ENCODE measurements at places on chromosomes 4 and X. TPM values are rescaled to one million over a fixed set of nuclear protein-coding genes. Genes with fewer than 3 reads are reported as not detected.

Gene VCX2
- total RNA-seq = not detected

Gene HERC5
- total RNA-seq = 1.7 TPM

DNA sequence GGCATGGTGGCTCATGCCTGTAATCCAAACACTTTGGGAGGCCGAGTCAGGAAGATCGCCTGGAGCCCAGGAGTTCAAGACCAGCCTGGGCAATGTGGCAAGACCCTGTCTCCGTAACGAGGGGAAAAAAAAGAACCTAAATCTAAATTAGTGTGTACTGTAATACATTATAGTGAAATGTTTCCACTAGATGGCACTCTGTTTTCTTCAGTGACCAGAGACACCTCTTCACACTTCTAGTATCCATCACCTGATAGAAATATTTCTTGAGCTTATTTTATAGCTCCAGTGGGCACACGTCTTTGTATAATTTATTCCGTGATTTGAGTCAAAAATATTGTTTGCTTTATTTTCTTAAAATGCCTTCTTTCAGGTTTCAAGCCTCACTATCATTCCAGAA is 600.9 kb upstream of the DIPK2B start:
- peak; percentile 55 for DNase-seq

DNA sequence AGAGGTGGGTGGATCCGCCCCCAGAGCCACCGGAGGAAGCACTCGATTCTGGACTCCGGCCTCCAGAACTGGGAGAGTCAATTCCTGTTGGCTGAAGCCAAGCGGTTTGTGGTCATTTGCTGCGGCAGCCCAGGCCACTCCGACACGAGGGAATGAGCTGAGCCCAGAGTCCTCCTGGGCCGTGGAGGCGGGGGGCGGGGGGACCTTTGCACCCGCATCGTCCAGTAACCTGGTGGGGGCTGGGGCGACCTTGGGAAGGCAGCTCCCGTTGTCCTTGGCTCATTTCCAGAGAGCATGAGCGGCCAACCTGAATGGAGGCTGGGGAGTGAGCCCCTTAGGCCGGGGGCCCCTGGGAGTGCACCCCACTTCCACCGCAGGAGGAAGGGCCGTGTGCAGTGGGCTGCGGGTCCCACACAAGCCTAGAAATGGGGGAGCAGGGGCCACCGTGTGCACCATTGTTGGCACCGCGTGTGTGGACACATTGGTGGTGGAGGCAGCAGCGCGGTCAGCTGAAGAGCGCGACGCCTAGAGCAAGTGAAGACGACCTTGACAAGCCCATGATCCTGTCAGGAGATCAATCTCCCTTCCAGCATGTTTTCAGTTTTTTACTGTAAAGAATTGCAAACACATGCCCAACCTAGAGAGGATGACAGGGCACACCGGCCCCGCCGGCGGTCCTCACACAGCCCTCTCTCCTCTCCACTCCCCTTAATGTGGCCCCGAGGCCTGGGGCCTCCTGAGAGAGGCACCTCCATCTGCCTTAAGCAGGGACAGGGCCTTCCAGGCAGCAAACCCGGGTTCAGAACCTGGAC is 19.9 kb upstream of the DUSP9 start:
- no peak for DNase-seq

DNA sequence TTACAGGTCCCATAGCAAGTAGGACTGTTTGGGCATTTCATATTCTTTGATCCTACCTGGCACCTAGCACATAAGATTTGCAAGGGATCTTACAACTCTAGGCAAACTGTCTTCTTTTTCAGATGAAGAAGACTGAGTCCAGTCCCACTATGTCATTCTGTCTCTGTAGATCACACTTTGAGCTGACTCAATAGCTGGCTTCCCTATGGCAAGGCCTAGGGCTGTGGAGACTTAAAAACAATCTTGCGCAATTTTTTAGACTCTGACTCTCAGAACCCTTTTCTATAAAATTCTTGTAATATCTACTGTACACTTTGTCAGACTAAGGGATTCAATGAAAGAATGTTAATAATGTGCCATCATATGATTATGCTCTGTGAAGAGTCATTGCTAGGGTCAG is 26.7 kb downstream of the OTC start:
- DNase-seq = peak; percentile 14

DNA sequence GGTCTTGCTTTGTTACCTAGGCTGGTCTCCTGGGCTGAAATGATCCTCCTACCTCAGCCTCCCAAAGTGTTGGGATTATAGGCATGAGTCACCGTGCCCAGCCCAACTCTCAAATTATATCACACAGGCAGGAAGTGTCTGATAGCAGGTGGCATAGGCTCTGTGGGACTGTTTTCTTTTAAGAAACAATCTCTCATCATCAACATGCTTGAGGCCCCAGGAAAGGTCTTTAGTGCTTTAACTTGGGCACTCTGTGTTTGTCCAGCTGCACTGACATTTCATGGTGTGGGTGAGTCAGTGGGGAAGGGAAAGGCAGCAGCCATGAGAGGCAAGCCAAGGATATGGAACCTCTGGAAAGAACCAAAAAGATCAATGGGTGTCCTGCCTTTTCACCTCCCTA is 88.1 kb upstream of the TSPAN5 start:
- DNase-seq = no peak

- DNase-seq = no peak
These were observed 128.1 kb upstream of the NDP start for GRCh38 chrX:44101281-44101680.

Gene XKRX
- 3.4 TPM for total RNA-seq

Gene YTHDC1
- total RNA-seq = 59.8 TPM

DNA sequence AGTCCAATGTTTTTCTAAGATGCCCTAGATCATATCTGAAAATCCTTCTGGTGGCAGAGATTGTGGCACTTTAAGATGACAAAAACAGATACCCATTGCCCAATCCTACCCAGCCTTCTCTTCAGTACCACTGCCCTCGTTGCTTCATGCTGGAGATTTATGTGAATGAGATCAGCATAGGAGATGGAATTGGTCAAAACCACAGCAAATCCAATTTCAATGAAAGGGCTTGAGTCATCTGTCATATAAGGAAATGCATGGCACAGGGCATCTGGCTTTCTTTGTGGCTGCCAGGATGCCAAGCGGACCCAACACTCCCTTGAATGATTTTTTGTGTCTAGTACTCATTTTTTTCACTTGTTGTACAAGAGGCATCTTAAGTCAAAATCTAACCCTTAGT is 16.8 kb downstream of the AFF2 start:
- no peak for DNase-seq

Gene CCSER1
- 3.6 TPM for total RNA-seq

DNA sequence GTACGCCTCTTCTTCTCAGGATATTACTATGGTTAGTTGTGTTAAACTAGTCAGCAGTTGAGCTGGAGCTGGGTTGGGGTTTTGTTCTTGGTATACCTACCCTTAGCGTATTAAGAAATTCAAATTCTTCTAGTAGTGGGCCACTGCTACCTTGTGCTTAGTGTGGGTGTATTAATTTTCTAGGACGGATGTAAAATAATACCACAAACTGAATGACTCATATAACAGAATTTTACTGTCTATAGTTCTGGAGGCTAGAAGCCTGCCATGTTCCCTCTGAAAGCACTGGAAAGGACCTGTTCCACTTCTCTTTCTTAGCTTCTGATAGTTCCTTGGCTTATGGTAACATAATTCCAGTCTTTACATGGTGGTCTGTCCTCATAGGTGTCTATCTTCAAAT is 1274.7 kb downstream of the ADGRL3 start:
- DNase-seq = no peak

Gene TLR6
- total RNA-seq = 0.12 TPM

Gene RRH
- not detected for total RNA-seq

DNA sequence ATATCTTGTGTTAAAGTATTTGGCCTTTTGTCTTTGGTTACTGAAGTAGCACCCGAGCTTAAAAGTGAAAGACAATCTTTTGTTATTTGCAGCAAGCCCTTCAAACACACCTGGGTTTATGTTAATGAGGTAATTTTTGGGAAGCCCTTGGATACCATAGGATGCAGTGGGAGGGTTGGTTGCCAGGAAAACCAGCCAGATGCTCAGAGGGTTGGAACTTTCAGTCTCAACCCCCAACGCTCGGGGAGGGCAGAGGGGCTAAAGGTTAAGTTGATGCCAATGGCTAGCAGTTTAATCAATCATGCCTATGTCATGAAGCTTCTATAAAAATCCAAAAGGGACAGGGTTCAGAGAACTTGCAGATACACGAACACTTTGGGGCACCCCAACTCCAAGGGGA is 17.2 kb upstream of the GPR173 start:
- DNase-seq = no peak

Gene PNMA6A
- total RNA-seq = 8.6 TPM

DNA sequence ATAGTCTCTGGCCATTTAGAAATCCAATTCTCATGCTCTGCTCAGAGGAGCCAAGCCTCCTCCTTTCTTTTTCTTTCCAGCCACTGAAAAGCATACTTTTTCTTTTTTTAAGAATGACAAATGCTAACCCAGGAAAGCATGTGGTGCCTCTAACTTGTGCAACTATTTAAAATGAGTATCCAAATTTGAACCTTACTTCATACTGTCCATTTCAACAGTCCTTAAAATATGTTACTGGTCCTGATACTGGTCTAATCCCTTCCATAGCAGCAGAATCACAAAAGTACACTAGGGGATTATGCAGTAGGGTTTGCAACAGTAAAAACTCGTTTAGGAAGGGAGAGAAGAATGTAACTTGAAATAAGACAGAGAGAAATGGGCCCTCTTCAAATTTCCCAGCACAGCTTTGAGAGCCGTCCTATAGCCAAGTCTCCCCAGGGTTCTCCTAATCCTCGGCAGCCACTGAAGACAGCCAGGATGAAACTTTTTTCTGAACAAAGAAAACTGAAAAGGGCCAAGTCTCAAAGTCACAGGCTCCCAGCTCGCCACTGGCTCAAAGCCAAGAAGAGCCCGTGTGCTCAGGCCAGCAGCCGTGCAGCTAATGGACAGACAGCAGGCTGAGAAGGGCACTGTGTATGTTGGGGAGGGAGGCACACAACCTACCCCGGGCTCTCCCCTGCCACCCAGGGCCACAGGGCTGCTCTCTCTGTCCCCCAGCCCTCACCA is 39.5 kb downstream of the GPC4 start:
- DNase-seq = peak; percentile 66

DNA sequence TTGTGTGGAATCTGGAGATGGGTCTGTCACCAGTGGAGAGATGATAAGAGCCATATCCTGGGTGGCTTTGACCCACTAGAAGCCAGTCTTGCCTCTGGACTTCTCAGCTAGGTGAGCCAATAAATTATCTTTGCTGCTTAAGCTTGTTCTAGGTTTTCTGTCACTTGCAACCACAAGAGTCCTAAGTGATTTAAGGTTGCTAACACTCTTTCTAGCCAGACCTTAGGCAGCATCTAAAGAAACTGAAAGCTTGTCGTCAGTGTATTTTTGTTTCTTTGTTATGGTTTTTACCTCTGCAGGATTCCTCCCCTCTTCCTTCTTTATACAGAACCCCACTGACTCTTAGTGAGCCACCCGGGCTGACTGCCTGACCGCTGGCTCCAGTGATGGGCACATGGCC is 37.1 kb upstream of the STIM2 start:
- no peak for DNase-seq

DNA sequence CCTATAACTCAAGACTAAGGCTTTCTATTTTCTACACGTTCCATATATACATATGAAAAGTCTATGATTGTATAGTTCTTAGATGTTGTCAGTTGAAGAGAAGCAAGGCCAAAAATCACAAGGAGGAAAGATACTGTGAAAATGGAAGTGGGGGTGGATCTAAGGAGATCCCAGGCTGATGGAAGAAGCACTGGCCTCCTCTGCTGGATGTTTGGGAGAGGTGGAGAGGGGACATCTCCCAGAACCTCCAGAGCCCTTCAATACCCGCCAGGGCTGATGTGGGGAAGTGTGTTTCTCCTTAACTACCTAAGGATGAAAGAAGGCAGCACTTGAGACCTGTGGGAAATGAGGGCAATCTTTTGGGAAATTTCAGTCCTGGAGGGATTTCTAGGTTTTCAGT is 67.4 kb downstream of the RASGEF1B start:
- DNase-seq = no peak

Gene RBMX
- 304 TPM for total RNA-seq

DNA sequence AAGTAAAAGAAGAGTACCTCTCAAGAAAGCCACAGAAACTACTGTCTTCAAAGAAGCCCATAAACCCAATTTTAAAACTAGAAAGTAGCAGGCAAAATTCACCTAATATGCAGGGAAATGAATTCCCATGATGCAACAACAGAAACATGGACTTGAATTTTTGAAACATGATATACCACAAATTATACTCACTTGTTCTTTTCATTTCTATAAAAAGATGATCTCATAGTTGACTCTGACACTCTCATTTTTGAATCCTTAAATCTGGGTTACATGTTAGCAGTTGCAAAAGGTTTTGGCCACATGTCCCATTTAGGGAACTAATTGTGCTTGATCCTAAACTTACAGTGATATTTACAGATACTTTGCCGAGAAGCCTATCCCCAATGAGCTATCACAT is 1130.8 kb downstream of the FAT4 start:
- no peak for DNase-seq

- no peak for DNase-seq
These were observed 453.0 kb downstream of the CENPC start for GRCh38 chr4:67092351-67092750.

DNA sequence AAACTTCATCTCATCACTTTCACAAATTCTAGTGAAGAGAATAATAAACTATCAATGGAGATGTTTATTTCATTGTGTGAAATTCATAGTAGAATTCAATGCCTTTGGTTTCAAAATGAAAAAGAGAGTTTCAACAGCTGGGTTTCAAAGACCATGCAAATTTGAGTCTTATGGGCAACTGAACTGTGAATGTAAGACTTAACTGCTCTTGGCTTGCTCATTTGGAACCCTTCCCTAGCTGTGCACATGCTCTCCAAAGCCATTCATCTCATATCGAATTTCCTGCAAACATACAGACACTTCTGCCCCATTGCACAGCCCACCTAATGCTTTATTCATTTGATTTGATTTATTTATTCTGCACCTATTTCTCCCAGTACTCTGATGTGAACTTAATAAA is 154.5 kb downstream of the GRXCR1 start:
- DNase-seq = no peak

GRCh38 chr4:95255396-95256107 is 293.2 kb downstream of the UNC5C start:
- DNase-seq = no peak

Gene BEX5
- 10.6 TPM for total RNA-seq

DNA sequence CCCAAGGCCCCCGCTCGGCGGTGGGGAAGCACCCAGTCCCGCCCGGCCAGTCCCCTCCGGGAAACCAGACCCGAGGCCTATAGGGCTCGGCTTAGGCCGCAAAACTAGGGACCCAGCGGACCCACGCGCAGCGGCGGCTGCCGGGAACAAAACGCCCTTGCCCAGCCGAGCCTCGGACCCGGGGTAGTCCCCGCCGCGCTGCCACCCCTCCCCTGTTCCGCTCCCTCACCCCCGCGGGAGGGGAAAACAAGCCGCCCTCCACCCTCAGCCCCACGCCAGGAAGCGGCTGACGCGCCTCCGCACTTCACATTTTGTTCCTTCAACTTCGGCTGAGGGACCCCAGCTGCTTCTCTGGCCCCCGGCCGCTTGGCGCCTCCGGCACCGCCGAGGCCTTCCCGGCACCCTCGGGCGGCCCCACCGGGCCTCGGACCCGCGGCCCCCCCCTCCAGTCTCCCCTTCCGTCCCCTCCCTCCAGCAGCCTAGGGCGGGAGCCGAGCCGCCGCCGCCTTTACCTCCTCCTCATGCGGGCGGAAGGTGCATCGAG is 694 bp downstream of the PDS5A start:
- DNase-seq = peak; percentile 40

GRCh38 chr4:152700151-152700550 is 20.4 kb upstream of the TMEM154 start:
- DNase-seq = no peak

Measured in cardiac muscle cell (in vitro differentiated cells and primary cell).